ENCODE measurements at places on chromosomes 7 and 10.

GRCh38 chr10:112950714-112951358, 789 bp downstream of the TCF7L2 start:
- peak; percentile 37 for DNase-seq

DNA sequence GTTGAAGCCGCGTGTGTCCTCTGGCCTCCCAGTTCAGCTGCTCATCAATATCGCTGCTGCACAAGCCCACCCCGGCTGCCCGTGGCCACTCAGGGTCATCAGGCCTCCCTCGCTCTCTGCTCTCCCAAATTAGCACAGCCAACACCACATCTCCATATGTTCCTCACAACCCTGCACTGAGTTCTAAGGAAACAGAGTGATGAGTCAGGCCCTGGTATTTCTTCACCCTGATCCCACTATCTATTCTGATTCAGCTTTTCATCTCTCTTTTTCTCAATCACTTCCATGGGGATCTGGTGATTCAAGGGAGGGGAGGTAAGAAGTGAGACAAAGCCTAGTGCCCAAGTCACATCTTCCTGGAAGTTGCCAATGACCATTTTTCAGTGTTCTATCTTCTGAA, 23.8 kb downstream of the CYTH3 start:
- DNase-seq, result no peak

DNA sequence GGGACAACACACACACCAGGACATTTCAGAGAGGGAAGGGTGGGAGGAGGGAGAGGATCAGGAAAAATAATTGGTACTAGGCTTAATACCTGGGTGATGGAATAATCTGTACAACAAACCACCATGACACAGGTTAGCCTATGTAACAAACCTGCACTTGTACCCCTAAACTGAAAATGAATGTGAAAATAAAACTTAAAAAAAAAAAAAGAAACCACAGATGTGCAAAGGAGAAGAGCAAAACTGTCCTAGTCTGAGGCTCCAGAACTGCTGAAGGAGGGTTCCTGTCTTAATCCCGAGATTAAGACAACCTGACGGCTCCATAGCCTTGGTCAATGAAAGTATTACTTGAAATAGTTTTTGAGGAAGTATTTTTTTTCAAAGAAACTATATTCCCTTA, 423.0 kb downstream of the NEBL start:
- DNase-seq, result no peak

DNA sequence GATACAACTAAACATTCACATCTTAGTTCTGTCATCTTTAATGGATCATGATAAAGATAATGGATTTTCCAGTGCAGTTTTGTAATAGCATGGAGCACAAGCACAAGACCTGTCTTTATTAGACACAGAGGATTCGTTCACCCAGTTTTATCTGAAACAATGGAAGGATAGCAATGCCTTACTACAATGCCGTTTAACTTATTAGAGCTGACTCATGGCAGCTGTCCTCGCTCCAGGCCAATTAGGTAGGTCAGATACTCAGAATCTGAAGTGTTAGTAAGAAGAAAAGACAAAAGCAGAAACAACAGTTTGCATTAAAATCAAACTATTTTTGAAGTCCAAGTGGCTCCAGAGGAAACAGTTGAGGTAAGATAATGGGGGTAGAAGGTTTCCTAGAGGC, 12.8 kb downstream of the OR13A1 start:
- DNase-seq, result no peak

- peak; percentile 8 for DNase-seq
These were observed 1.2 kb upstream of the COL1A2 start for GRCh38 chr7:94393246-94394108.
